ENCODE measurements at places on chromosomes 3 and 15. TPM values are rescaled to one million over a fixed set of nuclear protein-coding genes. Genes with fewer than 3 reads are reported as not detected.

Gene INSYN1
- 2.4 TPM for total RNA-seq

Gene CX3CR1
- not detected for total RNA-seq

Gene KLHL40
- total RNA-seq: not detected

- DNase-seq: no peak
These were observed 86.8 kb downstream of the FSIP1 start for GRCh38 chr15:39695793-39696192.

Gene PLSCR5
- not detected for total RNA-seq

Gene TRIM59
- total RNA-seq: 3.2 TPM

Gene GHSR
- total RNA-seq: not detected

DNA sequence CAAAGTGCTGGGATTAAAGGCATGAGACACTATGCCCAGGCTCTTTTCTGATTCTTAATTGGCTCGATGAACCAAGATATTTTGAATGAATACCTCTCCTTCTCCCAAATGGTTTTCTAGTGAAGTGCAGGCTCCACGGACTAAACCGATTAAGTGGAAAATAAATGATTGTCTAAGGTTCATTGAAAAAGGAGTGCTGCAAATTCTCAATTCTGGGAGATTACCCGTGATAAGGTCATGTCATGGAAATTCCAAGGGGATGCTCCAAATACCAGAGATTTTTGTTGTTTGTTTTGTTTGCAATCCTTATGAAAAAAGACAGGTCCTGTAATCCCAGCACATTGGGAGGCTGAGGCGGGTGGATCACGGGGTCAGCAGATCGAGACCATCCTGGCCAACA is 406.9 kb upstream of the TBL1XR1 start:
- DNase-seq: no peak

Gene RASGRF1
- total RNA-seq: 0.45 TPM

Gene CYP11A1
- not detected for total RNA-seq

Gene GOLGA8S
- total RNA-seq: not detected

GRCh38 chr15:63191895-63192618 is 2.7 kb downstream of the RAB8B start:
- no peak for DNase-seq

Gene ZNF860
- total RNA-seq: 3.9 TPM

Gene ITGA11
- not detected for total RNA-seq

Gene SPINK8
- not detected for total RNA-seq
